Iris pigment epithelial cell (primary cell): ENCODE measurements at places on chromosomes 4 and X.

DNA sequence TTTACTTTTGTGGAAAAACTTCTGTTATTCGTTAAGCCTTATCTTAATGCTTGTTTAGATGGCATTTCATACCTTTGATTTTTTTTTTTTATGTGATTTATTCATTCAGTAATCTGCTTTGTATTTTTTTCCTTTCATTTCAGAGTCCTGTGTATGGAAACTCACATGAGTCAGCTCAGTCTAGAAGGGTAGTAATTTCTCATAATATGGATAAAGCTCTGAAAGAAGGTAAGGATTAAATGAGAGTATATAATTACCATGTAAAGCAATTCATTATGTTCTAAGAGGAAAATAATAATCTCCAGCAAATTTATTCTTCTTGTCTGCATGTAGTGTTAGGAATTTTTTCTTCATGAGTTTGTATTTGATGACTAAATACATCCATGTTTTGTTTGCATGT is 37.8 kb downstream of the SNX25 start:
- peak; percentile 35 for DNase-seq

DNA sequence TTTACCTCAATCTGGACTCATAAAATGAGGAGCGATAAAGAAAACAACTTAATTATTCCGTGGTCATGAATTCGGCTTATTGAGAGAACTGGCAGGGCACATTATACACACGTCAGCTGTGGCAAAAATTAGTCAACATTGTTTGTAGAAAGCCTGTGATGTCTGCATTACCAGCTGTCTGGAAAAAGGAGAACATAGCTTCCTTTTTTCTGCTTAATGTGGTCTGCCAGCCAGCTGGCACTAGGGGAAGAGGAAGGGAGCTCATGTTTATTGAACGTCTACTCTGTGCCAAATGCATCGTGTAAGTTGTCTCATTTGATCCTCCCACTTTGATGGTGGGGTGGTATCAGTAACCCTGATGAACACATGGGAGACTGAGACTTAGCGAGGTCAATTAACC is 367.6 kb downstream of the ARHGAP24 start:
- no peak for DNase-seq

- no peak for DNase-seq
These were observed 123.1 kb upstream of the GPM6A start for GRCh38 chr4:175935016-175935661.

DNA sequence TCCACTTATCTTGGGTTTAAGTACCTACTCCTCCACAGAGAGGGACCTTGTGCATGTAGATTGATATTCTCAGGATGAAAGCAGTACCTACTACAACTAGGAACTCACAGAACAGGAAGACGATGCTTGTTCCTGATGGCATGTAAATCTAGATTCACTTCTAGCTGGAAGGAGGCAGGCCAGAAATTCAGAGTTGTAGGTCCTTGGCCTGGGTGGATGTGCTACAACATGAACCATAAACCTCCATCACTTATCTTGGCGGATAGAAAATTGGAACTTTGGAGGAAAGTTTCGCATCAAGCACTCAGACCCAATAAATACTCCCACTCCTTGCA is 9.3 kb upstream of the SMIM20 start:
- DNase-seq, result no peak

DNA sequence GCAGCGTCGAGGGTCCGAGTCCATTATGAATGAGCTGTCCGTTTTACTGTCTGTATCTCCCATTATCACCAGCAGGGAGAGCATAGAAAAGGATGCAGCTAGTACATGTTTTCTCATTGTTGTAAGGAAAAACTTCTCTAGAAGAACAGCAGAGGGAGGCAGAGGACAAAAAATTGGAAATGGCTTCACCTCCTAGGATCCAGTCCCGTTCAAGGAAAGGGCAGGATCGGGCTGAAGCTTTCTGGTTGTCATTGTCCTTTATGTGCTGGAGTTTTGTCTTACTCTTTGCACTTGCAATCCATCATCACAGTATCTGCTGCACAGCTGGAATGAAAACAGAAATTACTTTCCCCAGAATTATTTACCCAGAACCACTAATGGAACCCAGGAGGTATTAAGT is 14.7 kb downstream of the NDP start:
- peak; percentile 80 for DNase-seq

DNA sequence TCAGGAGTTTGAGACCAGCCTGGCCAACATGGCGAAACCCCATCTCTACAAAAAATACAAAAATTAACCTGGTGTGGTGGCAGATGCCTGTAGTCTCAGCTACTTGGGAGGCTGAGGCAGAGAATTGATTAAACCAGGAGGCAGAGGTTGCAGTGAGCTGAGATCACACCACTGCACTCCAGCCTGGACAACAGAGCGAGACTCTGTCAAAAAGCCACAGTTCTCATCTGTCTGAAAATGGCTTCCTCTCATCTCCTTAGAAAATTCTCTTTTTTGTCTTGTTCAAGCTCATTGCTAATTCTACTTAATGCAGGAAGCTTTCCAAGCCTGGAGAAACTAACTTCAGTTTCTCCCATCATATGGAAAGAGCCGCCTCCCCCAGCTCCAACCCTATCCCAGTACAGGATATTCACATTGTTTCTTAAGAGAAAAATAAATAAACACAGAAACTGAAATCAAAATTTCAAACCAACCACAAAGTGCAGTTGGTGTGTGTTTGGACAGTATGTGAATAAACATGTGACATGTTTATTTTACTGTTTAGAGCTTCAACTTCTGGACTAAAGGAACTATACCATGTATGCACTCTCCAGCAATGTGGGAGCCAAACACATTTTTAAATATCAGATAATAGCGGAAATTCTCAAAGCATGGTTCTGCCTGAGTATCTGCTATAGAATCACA is 55.0 kb upstream of the GAB1 start:
- peak; percentile 12 for DNase-seq
